Effector memory CD8-positive, alpha-beta T cell (primary cell): ENCODE measurements at places on chromosomes 6 and 20.

- DNase-seq, result no peak
These were observed 44.3 kb upstream of the IRF4 start for GRCh38 chr6:347232-347631.

DNA sequence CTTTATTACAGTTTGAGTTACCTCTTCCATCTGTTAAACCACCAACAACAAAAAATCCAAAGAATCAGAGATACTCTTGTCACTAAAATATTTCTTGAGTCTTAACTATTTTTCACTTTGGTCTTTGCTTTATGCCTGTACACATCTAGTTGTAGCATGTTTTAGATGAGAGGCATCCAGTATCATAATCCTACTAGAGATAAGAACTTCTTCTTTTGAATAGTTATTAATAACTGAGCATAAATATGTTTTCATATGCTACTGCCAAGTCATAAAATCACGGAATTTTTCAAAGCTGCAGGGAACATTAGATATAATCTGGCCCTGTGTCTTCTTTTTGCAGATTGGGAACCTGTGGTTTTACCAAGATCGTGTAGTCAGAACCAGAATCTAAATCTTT lies 55.3 kb downstream of the STK4 start:
- no peak for DNase-seq

DNA sequence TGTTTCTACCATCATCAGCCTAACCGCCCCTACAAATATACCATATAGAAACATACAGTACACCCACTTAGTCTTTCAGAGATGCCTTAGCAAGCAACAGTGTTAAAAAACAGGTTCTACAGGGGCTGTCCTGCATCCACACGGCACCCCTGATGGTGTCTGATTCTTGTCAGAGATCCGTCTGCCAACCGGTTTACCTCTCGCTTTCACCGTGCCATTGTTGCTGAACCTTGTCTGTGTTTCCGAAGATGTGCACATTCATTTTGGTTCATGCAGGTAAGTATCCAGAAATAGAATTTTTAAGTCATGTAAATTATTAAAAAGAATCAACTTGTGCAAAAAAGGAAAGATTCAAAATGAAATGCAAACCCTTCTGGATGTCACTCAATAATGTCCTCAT lies 52.9 kb downstream of the EPHA7 start:
- DNase-seq, result no peak

DNA sequence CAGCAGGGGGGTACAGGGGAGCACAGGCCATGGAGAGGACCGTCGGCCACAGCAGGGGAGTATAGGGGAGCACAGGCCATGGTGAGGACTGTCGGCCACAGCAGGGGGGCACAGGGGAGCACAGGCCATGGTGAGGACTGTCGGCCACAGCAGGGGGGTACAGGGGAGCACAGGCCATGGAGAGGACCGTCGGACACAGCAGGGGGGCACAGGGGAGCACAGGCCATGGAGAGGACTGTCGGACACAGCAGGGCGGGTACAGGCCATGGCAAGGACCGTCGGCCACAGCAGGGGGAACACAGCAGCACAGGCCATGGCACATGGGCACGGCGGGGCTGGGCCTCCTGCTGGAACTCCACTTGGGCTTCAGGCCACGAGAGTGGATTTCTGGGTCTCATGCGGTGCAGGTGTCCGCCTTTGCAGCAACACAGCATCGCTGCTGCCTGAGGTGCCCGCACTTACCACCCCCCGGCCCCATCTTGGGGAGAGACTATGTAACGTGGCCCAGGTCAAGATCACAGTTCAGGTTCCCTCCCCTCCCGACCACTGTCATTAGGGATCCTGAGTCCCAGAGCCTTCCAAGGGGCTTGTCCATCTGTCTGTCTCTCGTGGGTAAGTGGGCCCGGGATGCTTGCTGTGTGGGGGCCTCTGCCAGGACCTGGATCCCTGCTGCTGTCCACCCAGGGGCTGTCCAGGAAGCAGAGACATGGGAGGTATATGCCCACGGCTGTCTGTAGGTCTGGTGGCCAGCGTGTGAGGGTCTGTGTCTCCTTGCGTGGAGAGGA lies 2.5 kb downstream of the NPBWR2 start:
- no peak for DNase-seq

DNA sequence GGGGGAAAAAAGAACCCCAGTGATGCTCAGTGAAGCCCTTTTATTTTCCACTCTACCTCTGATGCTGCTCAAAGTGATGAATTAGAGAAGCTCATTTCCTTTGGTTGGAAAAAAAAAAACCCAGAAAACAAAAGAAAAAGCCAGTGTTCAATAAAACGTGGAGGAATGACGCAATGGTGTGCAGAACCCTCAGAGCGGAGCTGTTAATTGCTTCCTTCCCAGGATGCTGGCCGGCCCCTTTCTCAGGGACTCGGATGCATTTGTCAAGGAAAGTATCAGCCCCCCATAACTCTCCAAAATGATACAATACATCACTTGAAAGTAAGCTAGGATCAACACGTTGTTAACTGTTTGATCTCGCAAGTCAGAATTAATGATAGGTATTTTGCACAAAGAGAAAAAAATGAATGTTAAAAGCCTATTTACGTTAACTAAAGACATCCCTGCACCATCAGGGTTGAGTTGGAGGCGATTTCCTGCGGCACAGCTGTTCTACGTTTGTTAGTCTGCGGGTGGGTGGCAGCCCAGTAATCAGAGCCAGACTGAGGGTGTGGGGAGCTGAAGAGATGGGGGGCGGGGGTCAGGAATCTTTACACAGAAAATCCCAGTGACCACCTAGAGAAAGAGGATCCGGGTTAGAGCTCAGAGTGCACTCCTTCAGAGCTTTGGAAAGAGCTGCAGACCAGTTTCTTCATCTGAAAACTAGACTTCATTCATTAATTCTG lies 132.4 kb downstream of the BMP7 start:
- DNase-seq, result no peak

GRCh38 chr20:34538671-34539123 lies 19.8 kb upstream of the MAP1LC3A start:
- DNase-seq, result peak; percentile 53

DNA sequence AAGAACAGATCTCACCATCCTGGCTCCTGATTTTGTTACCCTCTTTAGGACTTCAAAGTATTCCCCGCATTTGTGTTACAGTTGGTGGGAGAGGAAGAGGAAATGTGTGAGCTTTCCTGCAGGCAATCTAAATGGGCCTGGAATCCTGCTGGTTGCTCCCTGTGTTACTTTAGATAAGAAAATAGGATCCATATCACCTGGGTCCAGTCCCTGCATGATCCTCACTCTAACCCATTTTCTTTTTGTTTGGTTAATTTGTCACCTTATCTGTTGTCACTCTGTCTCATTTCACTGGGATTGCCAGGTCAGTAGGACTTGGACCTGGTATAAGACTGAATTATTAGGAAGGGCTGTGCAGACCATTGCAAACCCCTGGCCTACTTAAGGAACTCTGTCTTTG lies 175.9 kb upstream of the GJE1 start:
- no peak for DNase-seq

- no peak for DNase-seq
These were observed 100.1 kb upstream of the RGS17 start for GRCh38 chr6:153231048-153231646.

- DNase-seq, result no peak
These were observed 16.1 kb upstream of the HFE start for GRCh38 chr6:26071135-26071534.

DNA sequence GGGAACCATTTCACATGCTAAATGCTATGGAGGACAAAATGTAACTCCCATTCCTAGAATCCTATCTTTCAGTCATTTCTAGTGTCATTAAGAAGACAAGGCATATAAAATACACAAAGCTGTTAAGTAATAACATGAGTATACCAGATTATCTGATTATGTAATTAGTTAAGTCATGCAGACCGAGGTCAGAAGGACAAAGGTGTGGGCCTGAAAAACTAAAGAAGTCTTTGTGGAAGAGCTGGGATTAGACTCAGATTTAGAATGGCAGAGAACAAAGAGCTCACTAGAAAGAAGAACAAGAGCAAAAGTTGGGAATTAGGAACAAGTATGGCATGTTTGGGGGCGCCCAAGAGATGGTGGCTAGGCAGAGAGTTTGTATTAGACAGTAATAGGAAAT lies 37.0 kb downstream of the EFHC1 start:
- no peak for DNase-seq

GRCh38 chr6:107600936-107601335 lies 111.0 kb downstream of the SOBP start:
- no peak for DNase-seq
